Stimulated activated CD4-positive, alpha-beta T cell treated with anti-CD3 and anti-CD28 coated beads, Interleukin-15, amount 100 ng/mL, for 1 hour (primary cell): ENCODE measurements at places on chromosomes 5 and 9.

DNA sequence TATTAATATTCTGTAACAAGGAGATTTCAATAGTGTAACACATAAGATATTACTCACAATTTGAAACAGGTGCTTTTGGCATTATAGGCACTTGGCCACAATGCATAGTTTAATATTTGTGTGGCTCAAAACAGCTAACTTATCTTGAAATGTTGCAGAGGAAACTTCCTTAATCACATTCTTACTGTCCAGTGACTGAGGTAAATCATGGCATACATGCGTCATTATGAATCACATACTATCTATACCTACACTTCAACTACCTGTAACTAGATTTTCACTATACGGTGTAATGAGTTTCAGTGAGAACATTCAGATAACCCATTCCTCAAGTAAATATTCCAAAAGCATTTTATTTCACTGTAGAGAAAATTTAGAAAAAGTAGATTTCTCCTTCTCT lies 218.8 kb downstream of the PDE4D start:
- DNase-seq = no peak

GRCh38 chr5:90590-91547 lies 1.1 kb upstream of the PLEKHG4B start:
- DNase-seq = no peak

DNA sequence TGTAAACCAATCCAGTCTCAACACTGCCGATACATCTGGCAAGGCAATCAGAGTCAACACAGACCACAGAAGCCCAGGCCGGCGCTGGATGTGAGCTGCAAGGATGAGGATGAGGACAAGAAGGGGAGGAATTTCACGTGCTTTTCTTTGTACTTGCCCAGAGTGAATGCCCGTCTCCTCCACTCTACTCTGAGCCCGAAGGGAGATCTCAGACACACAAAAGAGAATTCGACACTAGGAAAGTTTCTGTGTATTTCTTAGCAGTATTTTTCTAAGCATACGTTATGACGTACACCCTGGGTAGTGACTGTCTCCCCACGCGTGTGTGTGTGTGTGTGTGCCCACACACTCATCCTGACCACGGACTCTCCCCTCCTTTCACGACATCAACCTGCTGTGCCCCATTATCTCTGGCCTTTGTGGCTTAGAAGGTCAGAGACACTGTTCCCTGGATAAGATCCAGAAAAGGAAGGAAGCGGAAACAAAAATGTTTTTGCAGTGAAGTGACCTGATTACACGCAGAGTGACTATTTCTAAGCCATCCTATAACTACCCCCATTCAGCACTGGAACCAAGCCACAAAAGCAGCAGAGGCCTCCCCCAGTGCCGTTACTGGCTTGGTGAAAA lies 227.3 kb upstream of the DAPK1 start:
- DNase-seq = no peak

DNA sequence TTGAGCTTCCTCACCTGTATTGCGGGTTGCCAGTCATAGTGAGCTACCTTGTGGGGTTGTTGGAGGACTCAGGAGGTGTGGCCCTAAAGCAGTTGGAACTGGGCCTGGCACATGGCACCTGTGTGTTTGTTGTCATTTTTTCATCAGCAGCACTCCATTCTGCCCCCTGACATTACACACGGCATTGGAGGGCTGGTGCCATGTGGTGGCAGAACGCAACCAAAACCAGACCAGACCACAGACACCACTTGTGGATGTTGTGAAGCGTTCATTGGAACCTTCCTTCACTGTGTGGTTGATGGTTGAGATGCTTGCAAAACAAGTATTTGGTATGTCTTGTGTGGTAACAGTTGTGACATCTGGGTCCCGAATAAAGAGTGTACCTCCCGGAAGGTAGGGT lies 113.2 kb upstream of the ERCC6L2 start:
- DNase-seq = no peak

DNA sequence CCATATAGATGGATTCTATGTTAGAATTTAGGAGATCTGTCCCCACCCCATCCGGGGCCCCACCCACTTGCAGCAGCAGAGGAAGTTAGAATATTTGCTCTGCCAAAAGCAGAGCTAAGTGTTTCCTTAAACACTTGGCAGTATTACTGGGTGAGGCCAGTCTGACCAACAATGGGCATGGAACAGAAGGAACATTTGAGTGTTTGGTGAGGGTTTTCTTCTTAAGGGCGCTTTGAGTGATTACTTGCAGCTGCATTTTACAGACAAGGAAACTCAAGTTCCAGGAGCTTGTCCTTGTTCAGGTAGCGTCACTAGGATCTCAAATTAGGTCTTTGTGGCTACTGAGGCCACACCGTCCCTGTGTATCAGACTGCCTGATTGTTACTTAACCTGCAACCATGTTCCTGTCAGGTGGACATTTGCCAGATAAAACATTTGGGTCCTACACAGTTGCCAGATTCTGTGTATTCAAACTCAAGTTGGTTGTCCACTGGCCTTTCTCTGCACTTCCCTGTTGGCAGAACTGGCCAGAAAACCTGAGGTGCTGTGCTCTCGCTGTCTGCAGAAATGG lies 59.3 kb downstream of the SLC46A2 start:
- DNase-seq = no peak

DNA sequence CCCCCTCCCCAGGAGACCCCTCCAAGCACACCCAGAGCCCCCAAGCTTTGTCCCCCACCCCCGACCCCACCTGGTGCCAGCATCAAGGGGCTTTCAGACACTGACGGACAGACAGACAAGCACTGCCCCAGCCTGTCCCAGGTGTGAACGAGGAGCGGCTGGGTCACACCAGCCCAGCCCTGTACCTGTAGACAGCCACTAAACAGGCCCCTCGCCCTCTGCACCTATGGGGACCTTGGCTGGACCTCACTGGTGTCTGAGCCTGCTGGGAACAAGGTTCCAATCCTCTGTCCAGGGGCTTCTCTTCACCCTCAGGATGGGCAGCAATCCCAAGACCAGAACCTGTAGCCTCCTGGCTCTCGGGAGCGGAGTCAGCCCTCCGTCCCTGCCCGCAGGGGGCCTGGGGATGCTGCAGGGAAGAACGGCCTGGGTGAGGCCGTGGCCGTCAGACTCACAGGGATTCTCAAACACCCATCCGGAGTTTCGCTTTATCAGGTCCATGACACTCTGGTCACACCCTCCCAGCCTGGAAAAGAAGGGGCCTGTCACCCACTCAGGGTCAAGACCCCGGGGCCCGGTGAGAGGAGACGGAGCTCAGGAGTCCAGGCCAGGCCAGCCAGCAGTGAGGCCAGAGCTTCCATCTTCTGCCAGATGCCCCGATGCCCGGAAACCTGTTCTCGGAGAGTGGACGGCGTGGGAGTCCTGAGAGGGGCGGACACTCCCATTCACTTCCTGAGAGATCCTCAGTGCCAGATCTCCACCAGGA lies 2.8 kb downstream of the LCN6 start:
- DNase-seq = no peak

GRCh38 chr9:79300068-79300467 lies 271.7 kb upstream of the TLE4 start:
- no peak for DNase-seq

DNA sequence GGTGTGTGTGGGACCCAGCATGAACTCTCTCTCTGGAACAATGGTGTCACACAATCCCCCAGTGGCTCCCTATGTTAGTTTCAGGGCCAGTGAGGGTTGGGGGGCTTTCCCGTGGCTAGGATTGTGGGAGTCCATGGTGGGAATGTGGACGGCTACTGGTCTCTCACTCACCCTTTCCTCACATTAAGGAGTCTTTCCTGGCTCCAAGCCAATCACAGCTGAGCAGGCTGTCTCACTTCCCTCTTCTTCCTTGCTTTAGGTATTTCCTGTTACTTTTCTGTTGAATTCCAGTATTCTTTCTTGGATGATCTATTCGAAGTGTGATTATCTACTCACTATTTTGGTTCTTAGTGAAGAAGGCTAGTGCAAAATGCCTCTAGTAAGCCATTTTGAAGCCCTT lies 324.4 kb upstream of the MPDZ start:
- no peak for DNase-seq

GRCh38 chr9:93198117-93198837 lies 14.3 kb downstream of the WNK2 start:
- no peak for DNase-seq

GRCh38 chr9:2567922-2568321 lies 53.7 kb upstream of the VLDLR start:
- DNase-seq = no peak

DNA sequence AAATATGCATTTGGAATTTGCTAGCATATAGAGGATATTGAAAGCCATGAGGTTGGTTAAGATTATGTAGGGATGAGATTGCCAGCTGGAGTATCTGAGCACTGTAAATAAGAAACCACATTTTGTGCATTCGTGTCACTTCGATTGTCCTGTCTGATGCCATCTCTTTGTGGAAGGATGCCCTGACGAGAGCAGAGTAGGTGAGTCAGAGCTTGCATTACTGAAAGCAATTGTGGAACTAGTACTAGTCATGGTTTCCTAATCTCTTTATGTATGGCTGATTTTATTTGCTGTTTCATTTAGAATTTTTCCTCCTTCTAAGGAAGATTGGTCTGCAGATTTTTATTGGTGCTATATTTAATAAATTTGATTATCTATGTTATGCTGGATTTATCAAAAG lies 14.5 kb upstream of the TAS2R1 start:
- DNase-seq = no peak

- no peak for DNase-seq
These were observed 299.4 kb downstream of the COX7C start for GRCh38 chr5:86917117-86917579.

GRCh38 chr5:93417490-93417889 lies 163.5 kb downstream of the NR2F1-AS1 start:
- no peak for DNase-seq

GRCh38 chr5:25688156-25688555 lies 1043.4 kb upstream of the CDH10 start:
- no peak for DNase-seq

DNA sequence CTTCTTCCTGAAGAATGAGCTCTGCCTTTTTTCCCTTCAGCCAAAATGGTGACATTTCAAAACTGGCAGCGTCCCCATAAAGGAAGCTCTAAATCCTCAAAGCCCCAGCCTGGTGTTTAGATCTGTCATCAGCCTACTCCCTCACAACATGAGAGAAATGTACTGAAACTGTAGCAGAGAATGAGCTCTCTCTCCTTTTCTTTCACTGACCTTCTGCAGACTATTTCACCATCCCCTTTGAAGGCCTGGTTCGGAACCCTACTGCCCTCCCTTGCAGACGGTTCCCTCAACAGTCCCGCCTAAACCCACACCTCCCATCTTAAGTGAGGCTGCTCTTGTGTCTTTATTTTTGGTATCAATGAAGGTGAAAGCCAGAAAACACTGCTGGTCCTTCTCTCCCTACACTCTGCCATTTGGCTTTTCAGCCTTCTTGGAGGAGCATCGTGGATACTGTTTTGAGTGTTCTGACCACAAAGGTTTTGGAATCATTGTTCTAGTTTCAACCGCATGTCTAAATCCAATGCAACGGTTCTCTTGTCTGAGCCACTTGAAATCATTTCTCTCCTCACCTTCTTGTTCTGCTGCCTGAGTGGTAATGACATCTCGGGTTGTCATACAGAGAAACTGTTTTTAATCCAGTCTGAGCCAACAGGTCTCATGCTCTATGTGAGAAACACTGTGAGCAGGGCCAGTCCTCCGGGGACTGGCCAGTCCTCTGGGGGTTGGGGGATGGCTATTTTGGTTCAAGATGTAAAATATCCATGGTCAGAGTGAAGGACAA lies 39.0 kb downstream of the ITK start:
- no peak for DNase-seq

DNA sequence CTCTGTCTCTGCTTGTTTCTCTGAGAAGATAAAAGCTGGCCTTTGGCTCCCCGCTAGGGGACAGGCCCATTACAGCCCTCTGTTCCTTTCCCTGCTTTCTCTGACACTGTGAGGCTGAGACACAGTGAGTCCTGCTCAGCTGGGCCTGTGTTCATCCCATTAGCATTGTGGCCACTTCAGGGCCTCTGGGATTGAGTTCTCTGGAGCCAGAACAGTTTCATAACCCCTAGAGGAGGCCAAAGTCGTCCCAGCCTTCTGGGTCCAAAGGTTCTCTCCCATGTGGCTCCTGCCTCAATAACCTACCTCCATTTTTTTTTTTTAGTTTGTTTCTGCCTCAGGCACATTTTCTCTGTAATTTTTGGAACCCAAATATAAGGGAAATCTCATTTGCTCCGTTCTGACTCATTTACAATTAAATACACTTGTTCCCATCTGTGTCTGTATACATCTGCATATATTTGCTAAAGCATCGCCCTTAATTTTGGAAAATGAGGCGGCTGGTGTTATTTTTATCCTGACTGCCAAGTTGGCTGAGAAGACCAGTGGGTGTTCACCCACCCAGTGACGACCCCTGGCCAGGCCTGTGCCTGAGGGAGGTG lies 27.3 kb upstream of the CTNNA1 start:
- DNase-seq = no peak

- no peak for DNase-seq
These were observed 24.7 kb upstream of the TAS2R1 start for GRCh38 chr5:9654886-9655285.

DNA sequence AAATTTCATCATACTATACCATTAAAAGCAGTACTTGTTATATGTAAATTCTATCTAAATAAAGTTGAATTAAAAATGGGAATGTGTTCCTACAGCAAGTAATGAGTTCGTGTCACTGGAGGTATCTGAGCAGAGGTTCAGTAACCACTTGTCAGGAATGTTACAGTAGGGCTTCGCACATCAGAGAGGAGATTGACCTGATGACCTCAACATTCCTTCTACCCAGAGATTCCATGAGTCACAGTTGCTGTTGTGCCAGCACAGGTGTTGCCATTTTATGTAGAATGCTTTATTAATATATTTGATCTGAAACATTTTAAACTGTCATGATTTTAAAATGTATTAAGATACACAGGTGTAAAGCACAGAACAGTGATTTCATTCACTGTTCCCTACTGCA lies 60.3 kb downstream of the STX17 start:
- DNase-seq = no peak

DNA sequence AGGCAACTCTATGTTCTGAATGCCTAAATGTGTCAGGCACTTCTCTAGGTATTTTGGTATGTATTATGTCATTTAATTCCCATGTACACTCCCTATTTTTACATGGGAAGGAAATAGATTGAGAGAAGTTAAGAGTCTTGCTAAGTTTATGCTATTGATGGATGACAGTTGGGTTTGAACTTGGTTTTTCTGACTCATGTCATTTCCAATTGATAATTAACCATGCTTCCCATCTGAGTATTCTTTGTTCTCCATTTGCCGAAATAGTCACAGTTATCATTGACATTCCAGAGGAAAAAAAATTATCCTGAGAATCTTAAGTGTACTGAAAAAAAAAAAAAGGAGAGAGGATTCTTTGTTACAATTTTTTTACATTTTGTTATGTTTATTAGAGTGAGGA lies 23.1 kb upstream of the DMRTA1 start:
- no peak for DNase-seq

GRCh38 chr5:180874804-180875582 lies 13.9 kb upstream of the ZFP62 start:
- no peak for DNase-seq

- no peak for DNase-seq
These were observed 68.7 kb upstream of the ZNF618 start for GRCh38 chr9:113807173-113808061.
